Mesothelial cell of epicardium (in vitro differentiated cells): ENCODE measurements at places on chromosomes 13 and 19.

DNA sequence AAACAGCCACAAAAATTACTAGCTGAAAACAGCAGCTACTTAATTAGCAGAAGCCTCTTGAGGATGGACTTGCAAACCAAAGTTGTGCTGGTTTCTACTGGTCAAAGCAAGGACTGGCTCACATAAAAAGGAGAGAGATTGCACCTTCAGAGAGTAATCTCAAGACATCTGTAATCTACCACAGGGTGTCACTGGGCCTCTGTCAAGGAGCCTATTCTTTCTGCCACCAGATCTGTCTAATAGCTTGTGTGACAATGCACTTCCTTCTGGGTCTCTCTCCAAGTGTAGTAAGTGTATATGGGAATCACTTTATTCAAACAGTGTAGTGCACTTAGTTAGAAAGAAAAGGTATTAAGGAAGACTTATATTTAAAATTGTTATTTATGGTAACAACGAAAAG is 24.4 kb upstream of the ZNF561 start:
- no peak for DNase-seq

- DNase-seq, result no peak
These were observed 249.3 kb downstream of the UQCRFS1 start for GRCh38 chr19:28963486-28964250.

GRCh38 chr13:33739254-33739653 is 78.7 kb upstream of the RFC3 start:
- DNase-seq, result no peak

DNA sequence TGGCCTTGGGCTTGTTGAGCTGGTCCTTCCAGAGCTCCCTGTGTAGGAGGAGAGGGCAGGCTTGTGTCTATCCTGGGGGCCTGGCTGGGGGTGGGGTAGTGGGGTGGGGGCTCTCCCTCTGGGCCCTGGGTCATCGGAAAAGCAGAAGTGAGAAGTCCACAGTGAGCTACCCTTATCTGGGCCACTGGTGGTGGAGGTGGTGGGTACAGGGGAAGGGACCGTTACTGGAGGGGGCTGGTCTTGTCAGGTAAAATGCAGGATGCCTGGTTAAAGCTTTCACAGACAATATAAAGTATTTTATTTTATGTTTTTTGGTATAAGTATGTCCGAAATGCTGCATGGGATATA is 342 bp upstream of the SIGLEC10 start:
- DNase-seq, result no peak

DNA sequence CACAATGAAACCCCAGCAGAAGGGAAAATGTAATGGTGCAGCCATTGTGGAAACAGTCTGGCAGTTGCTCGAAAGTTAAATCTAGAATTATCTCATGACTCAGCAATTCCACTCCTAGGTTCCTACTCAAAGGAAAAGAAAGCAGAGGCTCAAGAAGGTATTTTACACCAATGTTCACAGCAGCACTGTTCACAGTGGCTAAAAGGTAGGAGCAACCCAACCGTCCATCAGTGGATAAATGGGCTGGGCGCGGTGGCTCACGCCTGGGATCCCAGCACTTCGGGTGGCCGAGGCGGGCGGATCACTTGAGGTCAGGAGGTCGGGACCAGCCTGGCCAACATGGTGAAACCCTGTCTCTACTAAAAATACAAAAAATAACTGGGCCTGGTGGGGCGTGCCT is 25.9 kb downstream of the ZFR2 start:
- DNase-seq, result no peak

GRCh38 chr19:48371367-48371766 is 7.2 kb downstream of the SYNGR4 start:
- DNase-seq, result no peak

DNA sequence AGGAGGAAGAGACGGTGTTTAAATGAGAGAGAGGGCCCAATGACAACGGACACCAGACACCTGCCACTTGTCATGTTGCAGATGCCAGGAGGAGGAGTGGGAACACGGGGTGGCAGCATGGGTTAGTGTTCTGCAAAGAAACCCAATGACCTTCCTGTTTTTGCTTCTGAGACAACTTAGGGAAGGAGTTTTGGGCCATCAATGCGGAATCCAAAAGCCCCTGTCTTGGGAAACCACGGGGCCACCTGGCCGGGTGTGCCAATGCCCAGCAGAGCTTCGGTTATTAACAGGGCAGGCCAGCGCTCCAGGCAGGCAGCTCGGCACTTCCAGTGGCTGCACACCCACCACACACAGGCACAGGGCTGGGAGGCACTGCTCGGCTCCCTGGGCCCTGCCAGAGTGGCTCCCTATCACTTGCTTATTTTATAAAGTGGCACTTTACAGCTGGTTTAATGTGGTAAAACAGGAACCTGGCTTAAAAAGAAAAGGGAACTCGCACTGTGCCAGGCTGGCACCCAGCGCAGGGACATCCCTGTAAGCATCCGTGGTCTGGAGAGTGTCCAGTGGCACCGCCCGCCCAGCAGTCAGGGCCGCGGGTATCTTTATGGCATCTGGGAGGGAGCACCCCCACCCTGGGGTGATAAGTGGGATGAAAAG is 19.1 kb downstream of the ELL start:
- no peak for DNase-seq

DNA sequence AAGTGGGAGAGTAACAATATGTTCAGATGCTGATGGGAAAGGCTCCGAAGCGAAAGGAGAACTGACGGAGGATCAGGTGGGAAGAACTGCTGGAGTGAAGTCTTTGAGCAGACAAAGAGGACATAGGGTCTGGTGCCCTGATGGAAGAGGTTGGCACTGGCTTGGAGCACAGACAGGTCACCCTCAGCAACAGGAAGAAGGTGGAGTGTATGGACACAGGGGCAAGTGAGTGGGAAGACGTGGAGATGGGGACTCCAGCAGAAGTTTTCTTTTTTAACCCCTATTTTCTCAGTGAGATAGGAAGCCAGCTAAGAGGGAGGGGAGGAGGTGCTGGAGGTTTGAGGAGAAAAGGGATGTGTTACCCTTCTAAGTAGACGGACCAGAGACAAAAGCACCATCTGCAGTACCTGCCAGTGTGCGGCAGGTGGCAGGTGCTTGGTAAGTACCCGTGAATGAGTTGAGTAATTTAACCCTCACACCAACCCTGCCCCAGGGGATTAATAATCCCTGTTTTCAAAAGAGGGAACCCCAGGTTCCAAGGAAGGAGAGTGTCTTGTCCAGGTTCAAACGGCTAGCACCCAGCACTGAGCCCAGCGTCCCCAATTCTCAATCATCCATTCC is 11.2 kb downstream of the HAS1 start:
- no peak for DNase-seq

- no peak for DNase-seq
These were observed 90.9 kb upstream of the TRPC4 start for GRCh38 chr13:37960427-37960826.

DNA sequence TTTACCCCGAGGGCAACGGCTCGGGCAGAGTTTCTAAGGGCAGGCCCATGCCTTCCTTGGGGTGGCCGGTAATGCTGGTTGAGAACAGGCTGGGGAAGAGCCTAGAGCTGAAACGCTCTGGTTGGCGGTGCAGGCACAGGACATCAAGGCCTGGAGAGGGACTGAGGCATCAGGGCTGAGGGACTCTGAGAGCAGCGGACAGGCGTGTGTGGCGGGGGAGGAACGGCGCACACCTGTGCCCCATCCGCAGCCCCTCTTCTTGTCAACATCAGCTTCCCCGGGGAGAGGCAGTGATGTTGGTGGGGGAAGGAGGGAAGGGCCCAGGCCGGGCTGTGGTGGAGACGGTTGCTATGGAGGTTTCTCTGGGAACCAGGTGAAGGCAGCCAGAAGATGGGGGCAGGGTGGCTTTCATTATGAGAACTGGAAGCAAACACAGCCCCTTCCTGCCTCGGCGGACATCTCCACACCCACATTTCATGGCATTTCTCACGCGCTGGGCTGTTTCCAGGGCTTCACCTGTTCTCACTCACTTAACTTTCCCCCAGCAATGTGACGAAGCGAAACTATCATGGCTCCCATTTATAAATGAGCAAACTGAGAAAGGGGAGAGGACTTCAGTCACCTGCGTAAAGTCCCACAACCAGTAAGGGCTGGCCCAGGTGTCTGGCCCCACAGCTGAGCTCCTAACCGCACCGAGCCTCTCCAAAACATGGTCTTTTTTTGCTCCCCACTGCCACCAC is 8.2 kb upstream of the ATF5 start:
- DNase-seq, result no peak

DNA sequence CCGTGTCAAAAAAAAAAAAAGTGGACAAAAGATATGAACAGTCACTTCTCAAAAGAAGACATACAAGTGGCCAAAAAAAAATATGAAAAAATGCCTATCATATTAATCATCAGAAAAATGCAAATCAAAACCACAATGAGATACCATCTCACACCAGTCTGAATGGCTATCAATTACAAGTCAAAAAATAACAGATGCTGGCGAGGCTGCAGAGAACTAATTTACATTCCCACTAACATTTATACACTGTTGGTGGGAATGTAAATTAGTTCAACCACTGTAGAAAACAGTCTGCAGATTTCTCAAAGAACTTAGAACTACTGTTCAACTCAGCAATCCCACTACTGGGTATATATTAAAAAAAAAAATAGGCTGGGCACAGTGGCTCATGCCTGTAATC is 26.5 kb upstream of the FOXO1 start:
- DNase-seq, result no peak

GRCh38 chr13:100751826-100752225 is 77.2 kb upstream of the TMTC4 start:
- no peak for DNase-seq

DNA sequence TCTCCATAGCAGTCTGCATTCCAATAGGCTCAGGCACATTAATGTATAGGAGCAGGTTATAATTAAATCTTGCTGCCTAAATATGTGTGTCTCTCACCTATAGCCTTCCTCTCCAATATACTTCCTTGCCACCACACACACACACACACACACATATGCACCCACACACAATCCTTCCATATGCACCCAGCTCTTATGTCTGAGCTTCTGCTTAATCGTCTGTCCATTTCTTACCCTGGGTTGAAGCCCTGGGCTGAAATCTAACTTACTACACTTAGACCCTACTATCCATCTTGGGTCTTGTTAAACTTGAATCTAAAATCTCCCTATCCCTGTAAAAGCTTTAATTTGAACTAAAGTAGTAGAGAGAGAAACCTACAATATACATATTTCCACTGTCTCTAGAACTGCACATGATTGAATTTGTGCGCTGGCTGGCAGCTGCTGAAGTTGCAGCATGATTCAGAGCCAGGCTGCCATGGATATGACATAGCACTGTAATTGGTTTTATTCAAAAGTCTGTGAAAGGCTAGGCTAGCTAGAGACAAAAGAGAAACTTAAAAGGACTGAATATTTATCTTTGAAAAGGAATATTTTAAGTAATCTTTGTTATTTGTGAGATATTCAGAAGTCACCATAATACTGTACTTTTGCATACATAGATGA is 25.7 kb upstream of the FREM2 start:
- DNase-seq, result no peak

DNA sequence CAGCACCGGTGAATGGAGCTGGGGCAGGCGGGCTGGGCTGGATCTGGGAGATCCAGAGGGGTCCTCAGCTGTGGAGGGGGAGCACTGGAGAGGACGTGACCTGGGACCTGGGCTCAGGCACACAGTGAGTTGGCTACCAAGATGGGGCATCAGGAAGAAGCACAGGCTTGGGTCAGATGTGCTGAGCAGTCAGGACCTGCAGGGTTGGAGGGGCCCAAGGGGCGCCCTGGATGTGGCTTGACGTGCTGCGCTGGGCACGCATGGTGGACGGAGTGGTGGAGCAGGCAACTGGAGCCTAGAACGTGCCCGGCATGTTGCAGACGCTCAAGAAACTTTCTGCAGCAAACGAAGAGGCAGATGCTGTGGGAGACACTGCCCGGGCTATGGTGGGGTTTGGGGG is 20.7 kb downstream of the PIP5K1C start:
- DNase-seq, result no peak

- no peak for DNase-seq
These were observed 442 bp upstream of the FGF14 start for GRCh38 chr13:102402290-102402689.

GRCh38 chr13:26568132-26568815 is 10.8 kb downstream of the WASF3 start:
- DNase-seq, result no peak

DNA sequence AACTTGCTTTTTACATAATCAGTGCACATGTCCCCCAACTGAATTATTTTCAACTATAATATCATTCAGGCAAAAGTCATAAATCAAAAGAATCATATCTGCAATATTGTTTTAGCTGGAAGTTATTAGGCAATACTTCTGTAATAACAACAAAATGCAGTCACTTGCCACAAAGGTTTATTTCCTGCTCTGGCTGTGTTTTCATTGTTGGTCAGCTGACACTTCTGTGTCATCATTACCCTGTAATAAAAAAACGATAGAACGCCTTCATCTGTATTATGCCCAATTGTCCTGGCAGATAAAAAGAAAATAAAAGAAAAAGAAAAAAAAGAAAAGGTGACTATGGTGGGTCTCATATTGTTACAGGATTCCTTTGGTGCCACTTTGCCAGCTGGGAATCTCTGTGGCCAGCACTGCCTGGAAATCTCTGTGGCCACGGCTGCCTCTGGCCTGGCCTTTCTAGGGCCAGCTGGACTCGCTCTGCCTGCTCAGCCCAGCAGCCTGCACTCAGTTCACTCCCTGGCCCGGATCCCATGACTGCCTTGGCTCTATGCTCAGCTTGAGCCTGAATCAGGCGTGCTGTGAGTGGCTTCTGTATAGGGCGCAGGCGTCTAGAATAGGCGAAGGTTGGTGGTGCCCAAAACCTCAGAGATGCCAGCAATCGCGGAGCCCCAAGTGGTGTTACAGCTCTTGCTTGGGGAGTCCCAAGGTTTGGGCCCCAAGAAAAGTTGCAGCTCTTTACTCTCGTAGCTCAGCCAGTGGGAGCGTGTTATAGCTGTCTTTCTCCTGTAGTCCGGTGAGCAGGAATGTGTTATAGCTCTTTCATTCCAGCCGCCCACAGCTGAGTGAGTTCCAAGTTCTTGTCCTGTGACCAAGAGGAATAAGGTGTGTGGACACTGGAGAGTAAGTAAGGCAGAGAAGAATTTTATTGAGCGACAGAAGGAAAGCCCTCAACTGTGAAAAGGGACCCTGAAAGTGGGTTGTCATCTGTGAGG is 1227.1 kb downstream of the SLITRK1 start:
- DNase-seq, result no peak

DNA sequence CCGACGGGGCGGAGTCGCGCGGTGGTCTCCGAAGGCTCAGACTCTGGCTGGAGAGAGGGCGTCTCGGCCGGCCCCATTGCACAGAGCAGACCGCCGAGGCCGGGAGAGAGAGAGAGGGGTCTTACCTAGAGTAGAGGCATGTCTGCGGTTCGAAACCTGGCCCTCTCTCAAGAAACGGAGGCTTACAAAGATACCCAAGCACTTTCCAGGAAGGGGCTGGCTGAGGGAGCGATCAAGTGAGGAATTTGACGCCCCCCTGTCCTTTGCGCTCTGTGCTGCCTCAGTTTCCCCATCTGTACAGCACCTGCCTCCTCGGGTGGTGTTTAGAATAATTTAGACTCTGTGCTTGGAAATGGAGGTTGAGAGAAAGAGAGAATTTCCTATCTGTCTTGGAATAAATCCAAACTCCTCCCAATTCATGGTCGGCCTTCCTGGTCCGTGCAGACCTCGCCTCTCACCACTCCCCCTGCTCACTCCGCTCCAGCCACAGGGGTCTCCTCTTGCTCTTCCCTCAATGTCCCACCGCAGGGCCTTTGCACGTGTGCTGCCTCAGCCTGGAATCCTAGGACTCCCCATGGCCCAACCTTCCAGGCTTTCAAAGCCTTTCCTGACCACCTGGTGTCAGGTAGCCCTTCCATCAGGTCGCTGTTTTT is 658 bp upstream of the ISOC2 start:
- DNase-seq, result no peak
